Activated CD8-positive, alpha-beta memory T cell treated with anti-CD3 and anti-CD28 coated beads for 4 hours (primary cell): ENCODE measurements at places on chromosomes 6 and 20.

GRCh38 chr6:166301611-166302529, 6.3 kb downstream of the PRR18 start:
- no peak for DNase-seq

GRCh38 chr6:89286516-89286915, 28.6 kb downstream of the GABRR2 start:
- DNase-seq, result no peak

- no peak for DNase-seq
Observed at GRCh38 chr6:68008445-68008844, 626.6 kb upstream of the ADGRB3 start.

- no peak for DNase-seq
Observed at GRCh38 chr6:136757150-136757549, 35.1 kb downstream of the MAP3K5 start.

DNA sequence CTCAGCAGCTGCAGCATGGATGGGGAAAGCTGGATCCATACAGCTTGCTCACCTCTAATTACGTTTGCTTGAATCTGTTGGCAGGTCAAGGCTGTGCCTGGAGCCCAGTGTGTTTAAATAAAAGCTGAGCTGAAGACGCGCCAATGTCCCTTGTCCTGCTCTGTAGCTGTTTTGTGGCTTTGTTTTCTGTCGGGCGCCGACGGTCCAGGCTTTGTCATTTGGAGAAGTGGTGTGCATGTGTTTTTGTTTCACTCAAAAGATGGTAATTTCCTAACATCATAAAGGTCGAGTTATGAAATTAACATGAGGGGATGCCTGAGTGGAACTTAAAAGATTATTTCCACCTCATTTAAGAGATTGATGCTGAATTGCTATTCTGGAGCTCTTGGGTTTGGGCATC, 107.6 kb downstream of the SLC24A3 start:
- no peak for DNase-seq

DNA sequence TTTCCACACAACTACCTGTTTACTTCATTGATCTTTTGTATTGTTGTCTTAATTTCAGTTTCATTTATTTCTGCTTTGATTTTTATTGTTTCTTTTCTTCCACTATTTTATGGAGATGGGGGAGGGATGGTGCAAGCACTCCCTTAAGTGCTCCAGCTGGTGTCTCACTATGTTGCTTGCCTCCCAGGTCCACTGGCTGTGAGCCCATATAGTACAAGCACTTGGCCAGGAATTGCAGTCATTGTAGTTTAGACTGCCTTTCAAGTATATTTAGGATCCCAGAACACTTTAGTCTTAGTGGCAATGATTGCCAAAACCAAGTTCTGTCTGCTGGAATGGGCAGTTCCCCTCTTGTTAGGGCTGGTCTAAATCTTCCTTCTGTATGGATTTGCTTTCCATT, 34.9 kb upstream of the MAN1A1 start:
- DNase-seq, result no peak

DNA sequence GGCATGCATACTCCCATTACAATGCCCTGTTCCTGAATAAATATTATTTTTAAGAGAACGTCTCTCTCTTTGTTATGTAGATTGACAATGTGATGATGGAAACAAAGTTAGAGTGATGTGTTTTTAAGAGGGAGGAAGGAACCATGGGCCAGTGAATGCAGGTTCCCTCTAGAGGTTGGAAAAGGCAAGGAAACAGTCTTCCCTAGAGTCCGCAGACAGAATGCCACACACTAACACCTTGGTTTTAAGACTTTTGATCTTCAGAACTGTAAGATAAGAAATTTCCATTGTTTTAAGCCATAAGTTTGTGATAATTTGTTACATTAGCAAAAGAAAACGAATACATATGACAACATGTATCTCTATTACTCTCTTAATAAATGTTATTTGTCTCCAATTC, 4.7 kb upstream of the CENPW start:
- no peak for DNase-seq

DNA sequence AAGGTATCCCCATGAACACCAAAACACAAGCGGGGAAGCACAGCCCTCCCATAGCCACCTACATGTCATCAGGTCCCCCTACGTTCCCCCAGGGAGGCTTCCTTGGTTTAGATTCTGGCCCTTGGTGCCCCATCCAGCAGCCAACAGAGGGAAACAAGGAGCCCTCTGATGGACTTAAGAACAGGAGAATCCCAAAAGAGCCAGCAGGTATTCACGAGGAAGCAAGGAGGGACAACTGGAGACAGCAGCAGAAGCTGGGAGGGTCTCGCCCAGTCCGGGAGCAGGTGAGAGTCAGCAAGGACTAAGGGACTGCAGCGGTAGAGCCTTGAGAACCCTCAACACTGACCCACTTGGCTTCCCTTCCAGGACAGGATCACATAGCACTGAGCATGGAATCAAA, 58.4 kb upstream of the TOP1 start:
- no peak for DNase-seq

DNA sequence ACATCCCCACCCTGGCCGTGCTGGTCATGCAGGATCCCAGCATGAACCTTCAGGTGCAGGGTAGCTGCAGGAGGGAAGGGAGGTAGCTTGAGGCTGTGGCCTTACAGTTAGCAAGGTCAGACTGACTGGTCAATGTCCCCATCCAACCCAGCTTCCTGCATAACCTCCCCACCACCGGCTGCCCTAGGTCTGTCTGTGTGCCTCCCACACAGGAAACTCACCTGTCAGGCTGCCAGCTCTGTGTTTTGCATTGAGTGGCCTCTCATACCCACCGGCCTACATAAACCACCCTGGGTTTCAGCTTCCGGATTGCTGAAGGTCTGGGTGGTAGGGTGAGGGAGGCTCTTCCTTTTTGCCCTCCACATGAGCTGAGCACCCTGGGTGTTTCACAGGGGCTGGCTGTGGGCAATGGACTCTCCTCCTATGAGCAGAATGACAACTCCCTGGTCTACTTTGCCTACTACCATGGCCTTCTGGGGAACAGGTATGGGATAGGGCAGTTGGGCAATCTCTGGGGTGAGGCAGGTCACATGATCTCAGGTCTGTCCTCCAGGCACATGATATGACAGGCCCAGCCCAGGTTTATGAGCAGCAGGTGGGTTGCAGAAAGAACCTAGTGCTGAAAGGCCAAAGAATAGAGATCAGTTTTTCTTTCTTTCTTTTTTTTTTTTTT, 1.8 kb downstream of the CTSA start:
- no peak for DNase-seq

DNA sequence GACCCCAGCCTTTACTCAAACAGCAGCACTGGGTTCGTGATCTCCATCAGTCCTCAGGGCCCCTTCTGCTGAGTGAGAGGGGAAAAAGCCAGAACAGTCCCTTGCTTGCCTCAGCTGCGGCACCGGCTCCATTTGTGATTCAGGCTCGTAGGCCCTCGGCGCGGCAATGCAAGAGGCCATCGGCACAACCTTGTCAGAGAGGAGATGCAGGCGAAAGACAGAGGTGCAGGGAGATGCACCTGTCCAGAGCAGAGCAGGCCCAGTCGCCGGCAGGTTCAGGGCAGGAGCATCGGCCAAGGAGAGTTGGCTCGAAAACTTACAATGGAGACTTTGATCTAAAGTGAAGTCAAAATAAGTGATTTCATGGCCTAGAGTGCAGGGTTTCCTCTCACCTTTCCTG, 171.6 kb downstream of the SMOC2 start:
- DNase-seq, result no peak

GRCh38 chr20:40648210-40649072, 40.6 kb downstream of the MAFB start:
- DNase-seq, result no peak

- DNase-seq, result peak; percentile 41
Observed at GRCh38 chr6:37102299-37103168, 67.4 kb upstream of the PIM1 start.

- peak; percentile 27 for DNase-seq
Observed at GRCh38 chr20:63442100-63442493, 30.4 kb downstream of the KCNQ2 start.

DNA sequence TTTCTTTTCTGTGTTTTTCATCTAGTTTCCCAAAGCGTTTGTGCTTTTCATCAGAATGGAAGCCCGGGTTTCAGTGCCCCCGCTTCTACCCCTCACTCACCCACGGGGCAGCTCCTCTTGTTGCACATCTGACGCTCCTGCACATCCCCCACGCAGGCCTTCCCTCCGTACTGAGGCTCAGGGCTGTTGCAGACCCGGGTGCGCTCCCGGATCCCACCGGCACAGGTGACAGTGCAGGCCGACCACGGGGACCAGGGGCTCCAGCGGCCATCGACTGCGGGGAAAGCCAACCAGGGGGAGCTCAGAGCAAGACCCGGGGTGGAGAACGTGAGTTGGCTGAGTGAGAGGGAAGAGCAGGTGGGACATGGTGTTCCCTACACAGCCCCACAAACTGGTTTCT, 19.0 kb downstream of the THBS2 start:
- DNase-seq, result no peak

GRCh38 chr6:119077643-119078375, 655 bp downstream of the FAM184A start:
- DNase-seq, result no peak

DNA sequence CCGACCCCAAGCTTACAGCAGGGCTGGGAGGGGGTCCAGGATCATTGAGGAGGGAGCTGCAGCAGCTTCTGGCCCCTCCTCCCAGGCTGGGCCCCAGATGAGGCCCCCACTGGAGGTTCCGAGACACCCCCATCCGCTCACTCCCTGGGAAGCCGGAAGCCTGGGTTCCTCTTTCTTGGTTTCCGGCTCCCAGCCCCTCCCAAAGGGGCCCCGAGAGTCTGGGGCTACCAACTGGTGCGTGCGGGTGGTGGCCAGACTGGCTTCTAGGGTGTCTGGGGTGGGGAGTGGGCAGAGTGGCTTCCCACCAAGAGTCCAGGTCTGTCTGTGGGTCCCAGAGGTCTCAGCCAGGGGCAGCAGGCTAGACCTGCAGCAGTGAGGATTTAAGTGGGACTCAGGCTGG, 2.2 kb downstream of the RGS19 start:
- DNase-seq, result no peak

DNA sequence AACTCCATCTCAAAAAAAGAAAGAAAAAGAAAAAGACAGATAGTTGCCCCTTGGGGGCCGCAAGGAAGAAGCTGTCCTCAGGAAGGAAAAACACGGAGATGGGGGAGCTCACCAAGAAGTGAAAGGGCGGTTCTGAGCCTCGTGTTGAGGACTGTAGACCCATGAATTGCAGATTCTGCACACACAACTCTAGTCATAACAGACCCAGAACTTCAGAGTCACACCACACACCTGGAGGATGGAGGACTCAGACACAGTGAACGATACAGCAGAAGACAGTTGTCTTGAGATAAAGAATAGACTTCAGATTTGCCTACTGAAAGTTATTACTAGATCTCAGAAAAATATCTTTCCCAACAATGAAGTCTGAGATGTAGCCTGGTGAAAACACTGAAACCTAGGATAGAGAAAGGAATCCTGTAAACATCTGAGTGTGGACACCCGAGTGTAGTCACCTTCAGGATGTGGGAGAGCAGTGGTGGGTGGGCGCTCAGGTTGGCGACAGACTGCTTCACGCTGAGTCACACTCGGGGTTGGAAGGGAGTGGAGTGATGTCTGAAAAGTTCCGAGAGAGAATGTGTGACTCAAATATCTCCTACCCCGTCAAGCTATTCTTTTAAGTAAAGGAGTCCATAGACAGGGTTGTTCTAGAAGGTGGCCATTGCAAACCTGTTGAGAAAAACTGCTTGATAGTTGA, 88.1 kb downstream of the MAP3K4 start:
- DNase-seq, result peak; percentile 34

DNA sequence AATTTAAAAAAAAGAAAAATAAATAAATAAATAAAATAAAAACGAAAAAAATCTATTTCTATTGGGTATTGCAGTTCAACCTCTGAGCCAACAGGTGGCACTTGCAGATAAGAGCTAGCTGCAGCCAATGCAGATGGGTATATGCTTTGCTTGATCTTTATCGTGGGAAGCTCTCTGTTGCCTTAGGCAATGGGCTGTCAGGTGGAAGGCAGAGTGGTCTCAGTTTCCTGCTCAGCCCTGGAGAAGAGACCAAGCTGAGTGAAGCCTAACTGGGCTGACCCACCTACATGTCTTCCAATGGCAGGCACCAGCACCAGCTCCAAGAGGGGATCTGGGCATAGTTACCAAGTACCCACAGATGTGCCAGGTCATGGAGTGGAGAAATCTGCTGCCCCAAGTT, 95.0 kb downstream of the AK9 start:
- DNase-seq, result no peak
